ENCODE measurements at places on chromosomes 7 and 10.

DNA sequence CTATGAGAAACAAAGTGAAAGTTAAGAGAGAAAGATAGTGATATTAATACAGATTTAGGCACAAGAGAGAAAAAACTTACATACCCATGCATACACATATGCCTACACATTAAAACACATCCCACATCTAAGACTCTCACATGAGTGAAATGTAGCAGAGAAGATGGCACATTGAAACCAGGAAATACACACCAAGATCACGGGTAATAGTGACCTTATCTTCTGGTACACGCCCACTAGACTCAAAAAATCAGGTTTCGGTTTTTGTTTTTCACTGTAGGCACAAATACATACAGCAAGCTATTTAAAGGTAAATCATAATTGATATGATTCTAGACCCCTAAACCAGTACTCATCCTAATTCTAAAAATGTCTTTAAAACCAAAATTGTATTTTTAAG lies 225.2 kb upstream of the TAC1 start:
- DNase-seq: no peak

- no peak for DNase-seq
Measured at GRCh38 chr7:9796241-9796640, 1177.4 kb upstream of the PHF14 start.

DNA sequence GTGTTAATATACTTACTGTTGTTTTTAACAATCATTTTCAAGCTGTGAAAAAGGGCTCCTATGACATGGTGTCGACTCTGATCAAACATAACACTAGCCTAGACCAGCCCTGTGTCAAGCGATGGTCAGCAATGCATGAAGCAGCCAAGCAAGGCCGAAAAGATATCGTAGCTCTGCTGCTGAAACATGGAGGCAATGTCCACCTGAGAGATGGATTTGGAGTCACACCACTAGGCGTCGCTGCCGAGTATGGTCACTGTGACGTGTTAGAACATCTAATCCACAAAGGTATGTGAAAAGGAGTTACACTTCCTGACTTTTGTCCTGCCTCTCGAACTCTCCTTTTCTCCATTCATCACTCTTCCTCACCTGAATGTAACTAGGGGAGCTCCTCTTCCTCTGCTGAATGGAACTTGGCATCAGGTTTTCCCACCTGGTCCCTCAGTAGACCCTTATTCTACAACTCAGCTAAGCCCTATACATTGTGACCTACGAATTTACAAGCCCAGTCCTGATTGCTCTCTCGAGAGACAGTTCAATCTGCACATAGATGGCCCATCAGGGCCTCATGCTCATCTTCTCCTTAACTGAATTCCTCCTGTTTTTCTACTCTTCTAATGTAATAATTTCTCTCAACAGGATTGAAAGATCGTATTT lies 23.0 kb downstream of the ASB15 start:
- no peak for DNase-seq

- no peak for DNase-seq
Measured at GRCh38 chr7:2404714-2405119, 1.3 kb downstream of the CHST12 start.

DNA sequence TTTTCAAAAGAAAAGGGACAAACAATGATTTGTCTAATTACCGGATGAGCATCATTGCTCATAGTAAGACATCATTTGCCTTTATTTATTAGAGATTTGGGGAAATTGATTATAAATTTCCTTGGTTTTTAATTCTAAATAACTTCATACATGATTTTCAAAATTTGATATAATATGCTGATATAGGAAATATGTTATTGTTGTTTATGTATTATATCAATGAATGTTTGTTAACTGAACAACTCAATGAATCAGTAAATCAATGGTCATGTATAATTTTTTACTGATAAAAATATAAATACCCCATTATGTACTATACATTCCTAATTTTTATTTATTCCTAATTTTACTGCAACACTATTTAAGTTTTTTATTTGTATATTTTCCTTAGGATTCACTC lies 257.3 kb downstream of the TSPAN12 start:
- DNase-seq: no peak

DNA sequence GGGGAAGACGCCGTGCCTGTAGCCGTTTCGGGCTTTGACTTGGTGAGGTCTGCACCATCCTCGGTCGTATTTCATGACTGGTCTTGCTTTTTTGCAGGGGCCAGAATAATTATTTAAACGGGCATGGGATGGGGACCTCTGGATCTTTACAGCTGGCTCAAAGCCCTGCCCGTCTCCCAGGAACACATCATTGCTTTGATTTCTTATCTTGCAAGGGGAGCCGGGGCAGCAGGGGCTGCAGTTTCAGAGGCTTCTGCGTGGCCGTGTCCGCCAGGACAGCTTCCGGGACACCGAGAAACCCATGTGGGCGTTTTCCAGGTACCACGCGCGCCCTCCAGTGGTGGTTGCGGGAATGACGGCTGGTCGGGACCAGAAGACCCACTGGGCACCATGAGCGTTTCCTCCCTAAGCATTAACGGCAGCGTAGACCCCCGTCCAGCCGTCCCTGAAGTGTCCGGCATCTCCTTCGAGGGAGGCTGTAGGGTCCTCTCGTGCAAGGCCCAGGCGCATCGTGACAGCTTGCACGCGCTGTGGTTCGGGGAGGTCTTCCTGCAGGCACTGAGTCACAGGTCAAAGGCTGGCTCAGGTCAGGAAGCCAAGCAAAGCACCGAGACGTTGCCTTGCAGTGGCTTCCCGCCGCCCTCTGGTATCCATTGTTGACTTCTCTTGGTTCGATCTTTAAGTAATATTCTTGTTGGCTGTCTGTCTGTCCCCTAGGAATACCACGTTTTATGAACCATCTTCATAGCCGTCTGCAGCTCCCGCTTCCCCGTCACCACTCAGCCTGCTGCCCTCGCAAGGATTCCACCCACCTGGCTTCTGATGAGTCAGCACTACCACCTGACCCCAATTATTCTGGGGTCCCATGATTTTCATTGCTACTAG lies 16.2 kb upstream of the ZFAND2A start:
- DNase-seq: peak; percentile 88

- no peak for DNase-seq
Measured at GRCh38 chr7:67343114-67343513, 346.5 kb downstream of the TYW1 start.

GRCh38 chr7:45985902-45986301 lies 64.8 kb upstream of the IGFBP3 start:
- DNase-seq: peak; percentile 38

- peak; percentile 62 for DNase-seq
Measured at GRCh38 chr10:100728928-100729861, 16.2 kb upstream of the PAX2 start.

DNA sequence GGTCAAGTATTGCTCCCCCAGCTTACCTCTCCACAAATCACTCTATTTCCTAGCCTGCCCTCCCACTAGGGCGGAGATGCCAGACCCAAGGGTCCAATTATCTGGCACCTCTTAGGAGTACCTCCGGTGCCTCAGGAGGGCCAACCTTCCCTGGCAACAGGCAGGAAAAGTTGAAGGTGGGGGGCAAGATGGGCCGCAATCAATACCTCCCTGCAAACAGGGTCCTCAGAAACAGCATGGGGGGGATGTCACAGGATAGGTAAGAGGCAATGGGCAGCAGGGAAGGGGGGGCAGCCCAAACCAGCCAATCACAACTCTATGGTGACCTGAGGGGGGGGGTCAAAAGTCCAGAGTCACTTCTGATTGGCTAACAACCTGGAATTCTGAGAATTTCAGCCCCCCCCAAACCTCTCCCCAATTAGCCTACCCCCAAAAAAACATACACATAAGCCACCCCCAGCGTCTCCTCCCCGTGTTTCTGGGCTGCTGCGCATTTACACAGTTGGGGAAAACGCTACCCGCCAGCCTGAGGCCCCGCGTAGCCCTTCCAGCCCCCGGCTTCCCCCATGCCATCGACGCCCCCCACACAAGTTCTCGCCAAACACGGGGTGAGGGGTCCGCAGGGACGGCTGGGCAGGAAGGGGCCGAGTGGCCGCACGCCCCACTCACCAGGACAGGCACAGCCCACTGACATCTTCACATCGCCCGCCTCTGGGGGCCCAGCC lies 589 bp downstream of the LDB1 start:
- peak; percentile 92 for DNase-seq

- DNase-seq: no peak
Measured at GRCh38 chr7:19112274-19113001, 5.0 kb downstream of the TWIST1 start.

GRCh38 chr7:4240520-4241303 lies 441.4 kb upstream of the FOXK1 start:
- DNase-seq: no peak

- DNase-seq: no peak
Measured at GRCh38 chr7:13021566-13022300, 334.3 kb downstream of the ARL4A start.
